ENCODE measurements at places on chromosomes 12 and 14. TPM values are rescaled to one million over a fixed set of nuclear protein-coding genes. Genes with fewer than 3 reads are reported as not detected.
A peak's percentile ranks its signal among the peaks of the same experiment; 100 is the strongest.

- DNase-seq = no peak
These were observed 475.3 kb downstream of the EGLN3 start for GRCh38 chr14:33475623-33476022.

RNASE2 gene
- 0.78 TPM for polyA plus RNA-seq

GRCh38 chr12:113524495-113524894 is 52.8 kb upstream of the LHX5 start:
- no peak for DNase-seq

AMDHD1 gene
- polyA plus RNA-seq = 0.85 TPM

GRCh38 chr14:59695198-59695597 is 118.6 kb upstream of the CCDC175 start:
- DNase-seq = no peak

- no peak for DNase-seq
These were observed 62.5 kb downstream of the PKP2 start for GRCh38 chr12:32834122-32834521.

DNA sequence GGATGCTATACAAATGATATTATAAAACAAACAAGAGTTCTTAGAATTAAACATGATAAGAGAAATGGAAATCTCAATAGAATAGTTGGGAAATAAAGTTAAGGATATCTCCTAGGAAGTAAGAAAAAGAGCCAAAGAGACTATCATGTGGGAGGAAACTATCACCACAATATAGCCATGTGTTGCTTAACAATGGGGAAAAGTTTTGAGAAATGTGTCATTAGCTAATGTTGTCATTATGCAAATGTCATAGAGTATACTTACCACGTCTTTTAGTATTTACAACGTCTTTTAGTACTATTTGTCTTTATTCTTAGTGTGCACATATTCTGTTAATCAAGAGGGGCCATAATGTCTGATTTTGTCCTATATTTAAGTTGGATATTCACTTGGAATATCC is 58.7 kb downstream of the ZNF641 start:
- no peak for DNase-seq

DNA sequence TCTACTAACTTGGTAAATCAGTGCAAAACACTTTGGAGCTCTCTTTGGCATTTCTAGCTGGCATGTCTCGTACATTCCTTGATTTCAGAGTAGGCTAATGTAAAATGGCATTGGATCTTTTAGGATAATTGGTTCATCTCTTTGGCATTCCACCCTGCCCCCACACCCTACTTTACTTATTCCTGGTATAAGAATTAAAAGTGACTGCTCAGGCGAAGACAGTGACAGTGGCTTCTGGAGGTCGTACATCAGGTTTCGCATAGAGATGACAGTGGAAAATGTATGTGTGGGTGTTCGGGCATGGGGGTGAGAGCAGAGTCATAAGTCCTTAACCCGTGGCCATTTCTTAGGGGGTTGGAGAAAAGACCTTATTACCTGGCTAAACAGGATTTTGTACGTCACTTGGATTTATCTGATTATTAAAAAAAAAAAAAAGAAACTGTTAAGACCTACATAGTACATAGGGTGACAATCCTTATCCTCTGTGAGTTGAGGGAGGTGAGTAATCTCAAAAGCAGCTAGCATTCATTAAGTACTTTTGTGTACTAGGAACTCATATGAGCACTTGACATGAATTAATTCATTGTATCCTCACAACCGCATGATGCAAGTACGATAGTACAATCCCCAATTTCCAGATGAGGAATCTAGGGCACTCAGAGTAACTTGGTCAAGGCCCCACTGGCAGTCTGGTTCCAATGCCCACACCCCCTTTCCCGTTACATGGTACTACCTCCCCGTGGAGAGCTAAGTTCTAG is 22.4 kb upstream of the KCNK13 start:
- no peak for DNase-seq

DNA sequence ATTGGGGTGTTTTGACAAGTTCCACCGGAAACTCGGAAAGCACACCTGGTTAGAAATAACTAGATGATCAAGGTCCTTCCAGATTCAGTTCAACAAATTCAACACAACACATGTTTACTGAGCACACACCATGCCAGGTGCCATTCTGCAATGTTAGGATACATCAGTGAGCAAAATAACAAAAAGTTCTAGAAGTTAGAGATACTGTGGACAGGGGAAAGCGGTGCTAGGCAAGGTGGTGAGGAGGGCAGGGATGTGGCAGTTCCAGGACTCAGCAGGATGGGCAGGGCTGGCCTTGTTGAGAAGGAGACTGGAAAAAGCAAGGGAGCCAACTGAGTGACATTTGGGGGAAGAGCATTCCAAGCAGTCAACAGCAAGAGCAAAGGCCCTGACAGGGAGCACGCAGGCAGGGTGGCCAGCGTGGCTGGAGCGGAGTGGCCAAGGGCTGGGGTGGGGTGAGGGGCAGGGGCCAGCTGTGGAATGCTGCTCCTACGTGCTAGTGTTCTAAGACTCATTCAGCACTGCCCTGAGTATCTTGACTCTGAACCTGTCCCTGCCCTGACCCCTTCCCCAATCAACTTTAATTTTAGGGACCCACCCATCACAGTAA is 19.4 kb upstream of the FAIM2 start:
- DNase-seq = peak; percentile 50

DNA sequence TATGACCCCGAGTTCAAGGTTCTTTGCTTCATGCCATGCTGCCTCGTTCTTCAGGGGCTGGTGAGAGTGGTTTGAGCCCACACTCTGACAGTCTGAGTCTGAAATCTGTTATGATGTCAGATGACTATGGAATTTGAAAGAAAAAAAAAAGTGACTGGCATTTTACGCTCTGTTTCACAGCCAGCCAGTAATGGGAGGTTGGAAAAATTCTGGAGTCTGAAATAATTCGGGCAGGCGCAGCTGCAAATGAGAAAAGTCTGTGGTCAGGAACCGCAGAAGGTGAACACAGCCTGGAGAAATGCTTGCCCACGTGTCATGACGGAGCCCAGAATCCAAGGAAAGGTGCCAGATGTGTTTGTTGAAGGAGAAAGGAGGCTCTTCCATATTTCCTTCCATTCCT is 269.8 kb upstream of the PWP1 start:
- no peak for DNase-seq

GRCh38 chr14:92603309-92604242 is 90.0 kb downstream of the RIN3 start:
- DNase-seq = no peak

DNA sequence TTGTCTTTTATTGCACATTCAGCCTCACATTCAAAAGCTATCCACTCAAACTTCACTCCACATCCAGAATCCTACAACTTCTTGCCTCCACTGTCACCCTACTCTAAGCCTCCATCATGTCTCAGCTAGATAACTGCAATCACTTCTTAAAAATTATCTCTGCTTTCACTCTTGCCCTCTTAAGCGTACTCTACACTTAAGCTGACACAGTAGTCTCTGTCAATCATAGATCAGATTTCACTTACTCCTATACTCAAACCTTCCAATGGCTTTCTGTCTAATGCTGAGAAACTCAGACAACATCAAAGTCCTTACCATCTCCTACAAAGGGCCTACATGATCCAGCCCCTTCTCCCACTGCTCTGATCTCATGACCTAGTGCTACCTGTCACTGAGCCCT is 304.1 kb downstream of the ITPR2 start:
- no peak for DNase-seq

TAS2R10 gene
- 1.9 TPM for polyA plus RNA-seq

NOVA1 gene
- 21.8 TPM for polyA plus RNA-seq

DNA sequence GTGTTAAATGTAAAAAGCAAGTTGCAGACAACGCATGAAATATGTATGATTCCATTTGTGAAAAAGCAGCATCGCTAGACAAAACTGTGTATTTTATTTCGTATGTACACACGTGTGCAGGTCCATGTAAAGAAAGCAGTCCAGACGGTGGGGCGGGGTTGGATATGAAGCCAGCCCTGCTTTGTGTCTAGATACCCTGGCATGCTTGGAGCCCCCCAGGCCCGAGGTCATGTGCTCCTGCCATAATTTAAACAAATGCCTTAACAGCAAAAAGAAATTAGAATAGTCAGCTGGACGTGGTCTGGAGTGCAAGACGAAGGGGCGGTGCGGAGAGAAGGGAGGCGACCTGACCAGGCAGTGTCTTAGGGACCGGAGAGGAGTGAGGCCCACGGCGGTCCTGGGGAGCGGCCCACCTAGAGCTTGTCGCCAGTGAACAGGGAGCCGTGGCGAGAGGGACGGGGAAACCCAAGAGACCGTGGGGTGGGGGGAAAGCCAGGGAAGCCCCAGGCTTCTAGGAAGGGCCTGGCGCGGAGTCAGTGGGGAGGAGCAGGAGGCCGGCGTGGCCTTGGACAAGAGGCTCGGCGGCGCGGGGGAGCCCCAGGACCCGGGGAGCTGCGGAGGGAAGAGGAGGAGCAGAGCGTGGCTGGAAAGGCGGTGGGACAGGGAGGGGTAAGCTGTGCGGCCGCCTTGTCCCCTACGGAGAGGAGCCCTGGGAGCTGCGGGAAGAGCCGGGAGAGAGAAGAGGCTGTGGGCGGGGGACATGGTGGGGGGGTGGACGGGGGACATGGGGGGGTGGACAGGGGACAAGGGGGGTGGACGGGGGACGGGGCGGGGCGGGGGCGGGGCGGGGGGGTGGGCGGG is 118.5 kb upstream of the C14orf180 start:
- no peak for DNase-seq

DNA sequence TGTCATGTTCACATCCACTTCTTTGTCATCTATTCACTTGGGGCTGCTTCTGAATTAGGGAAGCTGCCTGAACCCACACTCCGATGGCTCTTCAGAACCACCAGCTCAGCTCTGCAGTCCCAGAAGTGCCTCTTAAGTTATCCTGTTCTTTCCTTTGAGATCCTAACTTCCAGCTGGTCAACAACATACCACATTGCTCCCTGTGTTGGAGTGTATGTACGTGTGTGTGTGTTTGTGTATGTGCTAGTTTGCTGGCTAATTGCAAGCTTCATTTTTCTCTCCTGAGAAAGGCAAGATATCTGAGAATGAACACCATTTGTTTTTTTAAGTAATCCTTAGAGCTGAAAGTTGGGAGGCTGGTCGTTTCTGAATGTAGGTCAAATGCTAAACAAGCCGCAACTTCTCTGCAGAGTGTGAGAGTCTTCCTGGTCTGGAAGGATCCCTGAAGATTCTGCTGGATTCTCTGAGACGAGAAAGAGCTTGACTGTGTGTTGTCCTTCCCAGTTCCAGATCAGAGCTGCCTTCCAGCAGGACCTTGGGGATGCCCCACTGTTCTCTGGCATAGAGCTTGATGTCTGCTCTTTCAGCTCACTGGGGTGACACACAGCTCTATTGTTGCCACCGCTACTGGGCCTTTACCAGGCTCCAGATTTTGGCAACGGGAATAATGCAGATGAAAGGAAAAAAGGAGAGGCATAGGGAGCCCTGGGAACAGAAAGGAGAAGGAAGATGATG is 839 bp downstream of the GSG1 start:
- no peak for DNase-seq

DNA sequence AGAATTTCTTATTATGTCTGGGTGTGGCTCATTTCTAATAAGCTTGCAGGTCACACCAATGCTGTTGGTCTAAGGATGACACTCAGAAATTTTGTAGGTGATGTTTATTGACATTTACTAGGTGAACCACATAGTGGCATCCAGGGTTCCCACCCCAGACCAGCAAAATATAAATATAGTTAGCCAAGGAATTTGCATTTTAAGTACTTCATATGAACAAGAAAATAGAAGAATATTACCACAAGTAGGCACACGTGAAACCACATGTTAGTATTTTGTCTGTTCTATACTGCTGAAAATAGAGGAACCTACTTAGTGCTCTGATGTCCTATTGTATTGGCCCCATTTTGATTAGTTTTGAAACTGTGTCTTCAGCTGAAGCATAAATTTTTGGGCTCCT is 71.1 kb downstream of the USP15 start:
- DNase-seq = no peak

GRCh38 chr14:33602396-33602795 is 348.5 kb downstream of the EGLN3 start:
- DNase-seq = no peak

GRCh38 chr14:103501041-103501870 is 21.4 kb downstream of the CKB start:
- no peak for DNase-seq

DNA sequence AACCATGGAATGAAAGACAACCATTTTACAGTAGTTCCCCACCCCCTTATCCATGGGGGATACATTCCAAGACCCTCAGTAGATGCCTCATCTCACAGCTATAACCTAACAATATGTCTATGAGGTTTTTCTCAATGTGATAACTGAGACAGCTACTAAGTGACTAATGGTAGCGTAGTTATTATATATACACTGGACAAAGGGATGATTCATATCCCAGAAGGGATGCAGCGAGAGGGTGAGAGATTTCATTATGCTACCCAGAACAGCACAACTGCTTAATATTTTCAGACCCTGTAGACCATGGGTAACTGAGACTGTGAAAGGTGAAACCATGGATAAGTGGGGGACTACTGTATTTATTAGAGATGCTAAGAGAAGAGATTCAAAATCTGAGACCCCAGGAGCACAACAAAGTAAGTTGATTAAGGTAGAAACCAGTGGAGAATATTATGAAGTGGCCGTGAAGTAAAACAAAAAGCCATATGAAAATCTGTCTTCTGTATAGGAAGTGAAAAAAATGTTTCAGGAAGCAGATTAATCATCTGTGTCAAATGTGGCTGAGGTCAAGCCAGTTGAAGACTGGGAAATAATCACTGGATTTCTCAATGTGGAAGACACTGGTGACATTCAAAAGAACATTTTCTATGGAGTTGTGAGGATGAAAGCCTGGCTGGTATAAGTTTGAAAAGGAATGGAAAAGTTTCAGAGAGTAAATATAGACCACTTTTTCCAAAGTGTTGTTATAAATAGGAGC is 77.2 kb downstream of the RPL10L start:
- no peak for DNase-seq

DNA sequence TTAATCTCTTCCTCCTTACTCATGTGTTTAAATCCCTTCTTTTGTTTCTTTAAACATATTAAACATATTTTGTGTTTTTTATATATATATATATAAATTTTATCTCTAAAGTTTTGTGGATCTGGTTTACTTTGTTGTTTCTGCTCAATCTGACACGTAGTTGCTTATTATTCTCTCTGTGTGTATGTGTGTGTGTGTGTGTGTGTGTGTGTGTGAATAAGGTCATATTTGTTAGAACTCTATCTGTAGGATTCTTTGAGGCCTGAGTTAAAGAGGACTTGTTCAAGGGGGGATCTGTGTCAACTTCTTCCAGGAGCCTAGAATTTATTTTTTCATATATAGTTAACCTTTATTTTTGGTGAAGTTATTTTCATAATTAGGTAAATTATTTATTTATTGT is 2.7 kb downstream of the GPR65 start:
- no peak for DNase-seq

TTC7B gene
- polyA plus RNA-seq = 47.5 TPM

PTPRO gene
- polyA plus RNA-seq = 1.2 TPM
